ENCODE measurements at places on chromosomes 5 and 9.
A peak's percentile ranks its signal among the peaks of the same experiment; 100 is the strongest.

DNA sequence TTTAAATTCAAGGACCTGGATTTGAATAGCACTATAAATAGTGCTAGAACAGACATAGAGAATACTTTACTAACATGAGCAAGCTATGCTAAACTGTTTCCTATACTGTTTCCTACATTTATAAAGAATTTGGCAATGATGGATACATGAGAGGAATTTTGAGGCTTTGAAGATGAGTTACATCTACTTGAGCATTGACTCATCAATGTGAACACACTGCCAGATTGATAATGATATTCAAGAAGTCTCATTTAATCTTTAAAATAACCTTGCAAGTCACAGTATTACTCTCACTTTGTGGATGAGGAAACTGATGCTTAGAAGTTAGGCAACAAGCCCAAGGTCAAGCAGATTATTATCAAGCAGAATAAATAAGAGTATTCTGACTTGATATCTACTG is 281.9 kb downstream of the DNAH5 start:
- no peak for DNase-seq

- no peak for DNase-seq
Observed at GRCh38 chr5:168935183-168935582, 356.0 kb upstream of the PANK3 start.

DNA sequence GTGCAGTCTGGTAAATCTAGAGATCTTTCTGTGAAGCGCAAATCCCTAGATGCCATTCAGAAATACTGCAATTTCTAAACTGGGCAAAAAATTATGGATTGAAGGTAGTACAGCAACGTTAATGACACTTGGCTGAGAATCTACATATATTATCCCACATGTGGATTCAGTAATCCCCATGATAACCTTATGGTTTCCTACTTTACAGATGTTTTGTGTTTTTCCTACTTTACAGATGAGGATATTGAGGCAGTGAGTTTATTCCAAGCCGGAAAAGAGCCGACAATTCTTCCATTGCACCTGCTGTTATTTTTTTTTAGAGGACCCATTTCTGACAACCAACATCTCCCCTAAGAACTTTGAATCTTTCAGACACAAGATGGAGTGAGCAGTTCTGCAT is 796.5 kb downstream of the CDH12 start:
- no peak for DNase-seq

DNA sequence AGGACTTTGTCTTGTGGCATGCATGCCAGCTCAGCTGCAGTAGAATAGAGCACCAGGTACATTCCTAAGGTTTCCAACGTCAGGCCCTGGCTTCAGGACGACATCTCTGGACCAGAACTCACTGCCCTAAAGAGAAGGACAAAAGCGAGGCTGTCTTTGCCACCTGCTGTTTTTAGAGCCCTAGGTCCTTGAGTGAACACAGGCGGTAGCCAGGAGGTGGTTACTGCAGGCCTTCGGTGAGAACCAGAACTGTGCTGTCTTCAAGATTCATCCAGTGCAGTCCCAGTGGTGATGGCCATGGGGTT is 288.9 kb upstream of the CDH18 start:
- DNase-seq: no peak

DNA sequence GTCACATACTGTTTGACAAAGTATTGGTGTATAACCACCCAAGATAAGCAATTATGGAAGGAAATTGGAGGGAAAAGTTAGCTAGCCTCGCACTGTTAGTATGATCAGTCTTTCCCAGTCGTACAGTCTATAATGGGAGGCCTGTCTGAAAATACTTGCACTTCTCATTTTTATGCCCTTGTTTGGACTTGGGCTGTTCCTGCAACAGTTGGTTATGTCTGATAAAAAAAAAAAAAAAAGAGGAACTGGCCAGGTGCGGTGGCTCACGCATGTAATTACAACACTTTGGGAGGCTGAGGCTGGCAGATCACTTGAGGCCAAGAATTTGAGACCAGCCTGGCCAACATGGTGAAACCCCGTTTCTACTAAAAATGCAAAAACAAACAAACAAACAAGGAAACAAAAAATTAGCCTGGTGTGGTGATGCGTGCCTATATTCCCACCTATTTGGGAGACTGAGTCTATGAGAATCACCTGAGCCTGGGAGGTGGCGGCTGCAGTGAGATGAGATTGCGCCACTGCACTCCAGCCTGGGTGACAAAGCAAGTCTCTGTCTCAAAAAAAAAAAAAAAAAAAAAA is 58.3 kb upstream of the ANKRD33B start:
- no peak for DNase-seq

DNA sequence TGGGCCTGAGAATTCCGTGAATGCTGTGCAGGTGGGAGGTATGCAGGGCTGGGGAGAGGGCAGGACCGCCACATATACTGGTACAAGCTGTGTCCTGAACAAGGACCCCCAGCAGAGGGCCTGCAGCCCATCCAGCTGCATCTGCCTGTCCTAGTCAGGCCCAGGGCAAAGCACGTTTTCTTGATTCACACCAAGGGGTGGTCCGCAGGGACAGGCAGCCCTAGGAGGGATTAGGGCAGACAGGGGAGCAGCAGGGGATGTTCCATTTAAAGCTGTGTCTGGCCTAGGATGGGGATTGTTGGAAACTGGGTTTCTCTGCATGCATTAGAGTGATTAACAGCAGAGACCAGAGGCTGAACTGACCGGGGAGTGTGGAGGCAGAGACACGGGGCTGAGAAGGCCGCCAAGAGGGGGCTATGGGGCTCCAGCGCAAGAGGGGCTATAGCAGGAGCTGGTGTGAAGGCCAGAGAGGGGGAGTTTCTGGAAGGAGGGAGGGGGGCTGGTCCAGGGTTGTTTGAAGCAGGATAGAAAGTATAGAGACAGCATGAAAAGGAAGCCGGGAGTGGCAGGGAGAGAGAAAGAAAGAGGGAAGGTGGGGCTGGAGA is 2.7 kb downstream of the GRM6 start:
- no peak for DNase-seq

GRCh38 chr5:159094745-159095144 is 5.0 kb downstream of the EBF1 start:
- peak; percentile 1 for DNase-seq

DNA sequence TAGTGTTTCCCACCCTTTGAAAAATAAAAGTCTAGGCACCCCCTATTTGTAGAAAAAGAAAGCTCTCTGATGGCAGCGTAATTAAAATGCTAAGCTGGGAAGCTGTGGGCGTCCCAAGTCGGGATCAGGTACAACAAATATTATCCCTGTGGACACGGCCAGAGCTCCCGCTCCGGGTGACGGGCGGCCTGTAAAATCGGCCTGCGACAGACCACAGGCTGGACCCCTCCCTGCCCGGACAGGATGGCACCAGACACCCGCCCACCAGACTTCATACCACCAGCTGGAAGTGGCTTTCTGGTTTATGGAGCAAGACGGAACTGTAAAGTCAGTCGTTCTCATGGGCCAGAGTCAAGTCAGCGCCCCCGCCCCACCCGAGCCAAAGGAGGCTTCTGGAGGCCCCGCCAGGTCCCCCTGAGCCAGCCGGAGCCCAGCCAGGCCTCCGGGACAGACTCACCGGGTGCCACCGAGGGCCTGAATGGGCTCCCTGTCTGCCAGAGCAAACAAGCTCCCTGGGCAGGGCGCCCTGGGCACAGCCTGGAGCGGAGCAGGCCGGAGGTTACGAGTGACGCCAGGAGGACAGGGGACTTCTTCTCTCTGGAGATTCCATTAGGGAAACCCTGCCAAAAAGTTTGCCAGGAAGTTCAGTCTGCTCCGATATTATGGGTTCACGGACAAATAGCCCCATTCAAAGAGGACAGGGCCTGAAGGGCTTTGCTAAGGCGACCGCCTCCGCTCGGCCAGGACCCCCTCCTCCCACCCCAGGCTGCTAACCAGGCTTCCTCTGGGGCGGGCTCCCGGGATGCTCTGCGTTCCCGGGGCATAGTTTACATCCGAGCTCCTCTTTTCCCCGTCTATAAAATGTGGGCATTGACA is 173.7 kb downstream of the ERCC6L2 start:
- no peak for DNase-seq

- no peak for DNase-seq
Observed at GRCh38 chr9:72906810-72907209, 46.0 kb downstream of the ALDH1A1 start.

GRCh38 chr9:16642421-16643109 is 227.9 kb downstream of the BNC2 start:
- DNase-seq: no peak

DNA sequence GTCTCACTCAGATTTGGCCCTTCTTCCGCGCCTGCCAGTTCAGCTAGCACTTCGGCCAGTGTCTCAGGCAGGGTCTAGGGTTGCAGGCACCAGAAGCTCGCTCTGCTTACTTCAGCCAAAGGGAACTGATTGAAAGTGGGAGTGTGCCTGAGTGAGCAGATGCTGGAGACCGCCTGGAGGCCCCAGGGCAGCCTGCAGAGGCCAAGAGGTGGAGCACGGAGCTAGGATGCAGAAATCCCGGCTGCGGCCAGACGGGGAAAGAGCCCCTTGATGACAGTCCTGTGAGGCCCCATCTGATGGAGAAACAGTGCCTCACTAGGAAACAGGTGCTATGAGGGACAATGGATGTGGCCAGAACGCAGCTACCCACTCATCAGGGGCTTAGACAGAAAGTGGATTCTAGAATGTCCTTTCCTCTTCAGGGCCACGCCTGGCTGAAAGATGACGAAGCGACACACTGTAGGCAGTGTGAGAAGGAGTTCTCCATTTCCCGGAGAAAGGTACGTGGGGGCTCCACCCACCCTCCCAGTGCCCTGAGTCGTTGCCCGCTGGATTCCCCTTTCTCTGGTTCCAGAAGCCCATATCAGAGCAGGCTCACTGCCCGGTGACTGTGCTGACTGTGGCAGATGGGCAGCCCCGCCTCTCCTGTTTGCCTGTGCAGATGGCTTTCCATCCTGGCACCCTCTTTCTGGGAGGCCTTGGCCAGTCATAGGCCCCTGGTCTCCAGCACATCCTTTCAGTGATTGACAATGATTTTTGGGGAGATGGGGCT is 16.1 kb downstream of the HNRNPH1 start:
- DNase-seq: no peak

DNA sequence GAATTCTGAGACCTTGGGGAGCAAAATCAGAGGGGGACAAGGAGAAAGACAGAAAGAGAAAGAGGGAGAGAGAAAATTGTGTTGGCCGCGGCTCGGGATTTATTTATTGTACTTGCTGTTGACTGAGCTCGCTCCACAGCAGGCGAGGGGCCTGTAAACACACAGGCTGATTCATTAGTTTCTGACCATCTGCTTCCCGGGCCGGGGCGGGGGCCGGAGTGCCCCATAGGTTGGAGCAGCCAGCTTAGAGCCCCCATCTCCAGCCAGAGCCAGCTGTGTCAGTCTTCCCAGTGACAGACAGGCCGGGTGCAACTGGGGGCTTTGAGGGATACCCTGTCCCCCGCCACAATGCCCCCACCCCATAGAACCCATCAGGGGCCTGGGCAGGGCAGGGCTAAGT is 30.9 kb downstream of the NTNG2 start:
- peak; percentile 34 for DNase-seq

- no peak for DNase-seq
Observed at GRCh38 chr9:115632391-115632790, 514.4 kb upstream of the TNC start.

DNA sequence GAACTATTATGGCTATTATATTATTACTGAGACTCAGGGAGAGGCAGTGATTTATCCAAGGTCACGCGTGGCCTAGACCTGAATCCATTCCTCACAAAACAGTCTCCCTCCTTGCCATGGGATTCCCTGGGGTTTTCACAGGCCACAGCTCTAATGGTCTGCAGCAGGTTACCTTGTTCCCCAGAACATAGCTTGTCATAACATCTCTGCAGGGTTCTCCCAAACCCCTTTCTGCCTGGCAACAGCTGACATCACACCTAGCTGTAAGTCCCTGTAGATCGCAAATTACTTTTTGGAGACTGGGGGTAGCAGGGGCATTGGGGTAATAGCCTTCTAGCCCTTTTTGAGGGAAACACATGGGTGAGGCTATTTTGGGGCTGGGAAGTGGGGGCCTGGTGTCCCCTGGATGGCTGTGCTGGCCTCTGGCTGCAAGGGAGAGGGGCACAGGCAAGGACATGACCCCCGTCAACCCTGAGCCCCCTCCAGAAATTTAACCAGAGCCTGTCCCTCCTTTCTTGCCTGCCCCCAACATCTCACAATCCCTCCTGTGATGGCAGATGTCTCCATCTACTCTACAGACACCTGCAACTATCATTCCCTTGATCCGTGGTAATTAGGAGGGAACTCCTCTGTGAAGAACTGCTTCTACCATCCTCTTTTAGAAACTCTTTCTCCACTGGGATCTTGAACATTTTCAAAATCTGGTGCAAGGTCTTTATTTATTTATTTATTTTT is 1.3 kb downstream of the CD74 start:
- DNase-seq: no peak

DNA sequence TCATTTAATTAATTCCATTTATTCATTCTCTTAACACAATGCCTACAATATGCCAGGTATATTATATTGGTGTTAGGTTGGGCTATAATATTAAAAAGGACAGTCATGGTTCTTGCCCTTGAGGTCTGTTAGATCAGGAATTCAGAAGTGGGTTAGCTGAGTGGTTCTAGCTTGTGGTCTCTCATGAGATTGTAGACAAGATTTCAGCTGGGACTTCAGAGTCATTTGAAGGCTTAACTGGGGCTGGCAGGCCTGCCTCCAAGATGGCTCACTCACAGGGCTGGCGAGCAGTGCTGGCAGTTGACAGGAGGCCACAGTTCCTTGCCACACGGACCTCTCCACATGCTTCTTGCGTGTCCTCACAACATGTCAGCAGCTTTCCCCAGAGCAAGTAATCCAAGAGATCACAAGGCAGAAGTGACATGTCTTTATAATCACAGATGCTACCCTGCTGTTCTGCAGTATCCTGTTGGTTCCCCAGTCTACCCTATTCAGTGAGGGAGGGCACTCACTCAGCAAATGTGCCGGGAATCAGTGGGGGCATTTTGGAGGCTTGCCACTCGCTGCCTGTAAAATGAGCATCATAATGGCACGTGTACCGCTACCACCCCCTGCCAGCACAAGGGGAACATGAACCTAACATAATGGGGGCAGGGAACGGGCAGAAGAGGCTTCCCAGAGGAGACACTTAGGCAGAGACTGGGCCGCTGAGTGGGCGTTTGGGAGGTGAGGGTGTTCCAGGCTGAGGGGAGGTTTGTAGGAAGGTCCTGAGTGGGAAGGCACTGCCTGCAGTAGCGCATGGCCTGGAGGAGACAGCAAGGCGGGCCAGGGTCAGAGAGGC is 70.0 kb downstream of the EXOSC2 start:
- no peak for DNase-seq

DNA sequence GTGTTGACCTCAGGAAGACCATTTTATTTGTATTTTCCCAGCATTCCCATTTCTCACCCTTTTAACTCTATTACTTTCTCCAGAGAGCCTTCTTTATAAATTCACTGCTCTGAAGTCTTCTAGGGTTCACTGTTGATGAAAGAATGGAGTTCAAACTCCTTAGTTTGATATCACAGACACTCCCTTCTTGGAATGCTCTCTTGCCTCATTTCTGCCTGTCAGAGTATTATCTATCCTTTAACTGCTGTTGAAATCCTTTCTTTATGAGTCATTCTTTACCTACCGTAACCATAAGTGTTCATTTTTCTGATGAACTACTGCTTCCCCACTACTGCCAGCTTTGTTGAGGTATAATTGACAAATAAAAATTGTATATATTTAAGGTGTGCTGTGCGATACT is 4.3 kb downstream of the RIC1 start:
- DNase-seq: no peak

GRCh38 chr5:168663276-168664004 is 84.3 kb upstream of the PANK3 start:
- DNase-seq: no peak

All from NCI-H774 (cell line).